Renal cortical epithelial cell (primary cell): ENCODE measurements at places on chromosomes 16 and 17. TPM values are rescaled to one million over a fixed set of nuclear protein-coding genes. Genes with fewer than 3 reads are reported as not detected.

Gene CORO1A
- total RNA-seq: 0.85 and 8.3 TPM in 2 replicates

DNA sequence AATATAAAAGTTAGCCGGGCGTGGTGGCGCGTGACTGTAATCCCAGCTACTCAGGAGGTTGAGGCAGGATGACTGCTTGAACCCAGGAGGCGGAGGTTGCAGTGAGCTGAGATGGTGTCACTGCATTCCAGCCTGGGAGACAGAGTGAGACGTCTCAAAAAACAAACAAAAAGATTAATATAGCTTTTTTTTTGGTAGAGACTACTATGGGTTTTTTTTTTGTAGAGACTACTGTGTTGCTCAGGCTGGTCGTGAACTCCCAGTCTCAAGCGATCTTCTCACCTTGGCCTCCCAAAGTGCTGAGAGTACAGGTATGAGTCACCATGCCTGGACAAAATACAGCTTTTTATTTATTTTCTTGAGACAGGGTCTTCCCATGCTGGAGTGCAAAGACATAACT lies 20.2 kb downstream of the ZNRF1 start:
- DNase-seq: no peak

GRCh38 chr17:73546770-73547536 lies 97.3 kb downstream of the SDK2 start:
- DNase-seq: no peak

DNA sequence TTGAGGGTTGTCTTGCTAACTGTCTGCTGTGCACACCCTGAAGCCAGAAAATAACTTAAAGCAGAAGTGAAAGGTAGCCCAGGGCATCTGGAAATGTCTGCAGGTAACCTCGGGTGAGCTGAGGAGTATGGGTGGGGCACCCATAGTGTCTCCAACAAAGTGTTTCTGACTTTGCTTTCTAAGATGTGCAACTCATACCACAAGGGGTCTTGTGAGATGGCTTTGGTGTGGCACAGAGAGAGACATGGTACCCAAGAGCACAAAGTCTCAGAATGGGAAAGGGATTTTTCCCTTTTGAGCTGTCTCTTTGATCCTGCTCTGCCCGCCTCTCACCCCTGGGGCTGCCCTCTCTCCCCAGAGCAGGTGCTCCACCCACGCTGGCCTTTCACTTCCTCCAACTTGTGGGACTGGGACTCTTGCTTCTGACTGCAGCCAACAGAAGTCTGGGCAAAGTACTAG lies 6.9 kb downstream of the CHD9 start:
- DNase-seq: no peak

- no peak for DNase-seq
Observed at GRCh38 chr16:1759511-1759910, 11.8 kb downstream of the NME3 start.

Gene CACNG3
- total RNA-seq: not detected in 2 replicates

DNA sequence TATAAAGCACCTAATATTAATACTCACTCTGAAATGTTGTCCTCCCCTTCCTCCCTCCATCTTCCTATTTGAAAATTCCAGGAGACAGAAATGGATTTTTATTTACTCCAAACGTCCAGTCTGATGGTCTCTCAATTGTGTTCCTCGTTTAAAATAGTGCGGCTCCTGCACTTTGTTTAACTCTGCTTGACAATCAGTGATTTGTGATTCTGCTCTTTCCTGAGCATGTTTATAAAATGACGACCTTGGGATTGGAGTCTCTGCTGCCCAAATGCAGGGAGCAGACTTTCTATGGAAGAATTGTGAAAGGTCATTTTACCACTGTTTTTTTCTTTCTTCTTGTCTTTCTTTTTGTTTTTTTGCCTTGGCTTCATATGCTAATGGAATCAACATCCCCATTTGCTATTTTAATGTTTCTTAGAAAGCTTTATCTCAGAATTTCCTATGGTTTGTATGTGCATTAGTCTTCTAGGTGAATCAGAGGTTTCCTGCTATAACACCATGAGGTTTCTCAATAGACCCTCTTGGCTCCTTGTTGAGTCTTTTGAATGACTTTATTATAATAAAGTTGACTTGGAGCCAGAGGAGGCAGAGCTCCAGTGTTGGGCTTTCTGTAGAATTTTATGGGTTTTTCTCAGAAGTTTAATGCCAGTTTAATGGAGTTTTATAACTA lies 376.5 kb downstream of the CDH11 start:
- DNase-seq: no peak

- DNase-seq: no peak
Observed at GRCh38 chr17:40095944-40096791, 4.2 kb downstream of the NR1D1 start.

DNA sequence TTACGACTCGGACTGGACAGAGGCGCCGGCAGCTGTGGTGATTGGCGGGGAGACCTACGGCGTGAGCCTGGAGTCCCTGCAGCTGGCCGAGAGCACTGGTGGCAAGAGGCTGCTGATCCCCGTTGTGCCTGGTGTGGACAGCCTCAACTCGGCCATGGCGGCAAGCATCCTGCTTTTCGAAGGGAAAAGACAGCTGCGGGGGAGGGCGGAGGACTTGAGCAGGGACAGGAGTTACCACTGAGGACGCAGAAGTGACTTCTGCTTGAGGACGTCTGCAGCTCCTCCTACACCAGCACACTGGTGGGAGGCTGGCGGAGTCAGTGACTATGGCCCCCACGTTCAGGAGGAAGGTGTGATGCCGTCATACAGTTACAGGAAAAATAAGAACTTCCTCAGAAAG lies 9.7 kb downstream of the MRM3 start:
- no peak for DNase-seq

- DNase-seq: no peak
Observed at GRCh38 chr16:3643095-3643730, 11.3 kb upstream of the DNASE1 start.

DNA sequence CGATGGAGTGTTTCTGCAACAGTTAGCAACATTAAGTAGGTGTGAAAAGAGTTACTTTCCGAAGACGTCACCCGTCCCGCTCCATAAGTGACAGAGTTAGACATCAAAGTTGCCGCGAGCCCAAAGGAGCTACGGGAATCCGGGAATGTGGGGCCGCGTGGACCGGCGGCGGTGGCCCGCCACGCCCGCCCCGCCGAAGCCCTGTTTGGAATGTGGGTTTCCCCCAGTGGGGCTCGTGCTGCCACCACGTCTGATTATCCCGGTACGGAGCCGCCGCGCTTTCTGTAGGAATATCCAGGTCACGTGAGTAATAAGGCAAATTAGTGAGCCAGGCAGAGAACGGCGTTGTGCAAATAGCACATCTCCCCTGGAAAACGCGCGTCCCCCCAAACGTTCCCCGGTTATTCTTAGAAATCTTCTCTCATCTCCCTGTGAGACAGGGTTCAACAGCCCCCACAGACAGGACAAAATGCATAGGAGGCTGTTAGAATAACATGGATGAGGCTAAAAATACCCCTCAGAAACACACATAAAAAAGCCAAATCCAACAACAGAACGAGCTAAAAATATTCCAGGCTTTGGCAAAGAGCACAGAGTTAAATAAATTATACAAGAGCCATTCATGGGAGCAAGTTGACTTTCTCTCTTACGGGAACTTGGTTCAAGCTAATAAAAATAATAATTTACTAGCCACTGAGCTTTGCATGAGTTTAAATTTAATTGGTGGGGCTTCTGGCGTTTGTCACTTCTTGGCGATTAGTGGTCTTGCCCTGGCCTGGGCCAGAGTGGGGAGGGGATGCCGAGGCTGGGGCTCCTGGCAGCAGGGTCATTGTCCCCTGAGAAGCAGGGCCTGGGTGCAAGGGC lies 8.6 kb downstream of the BAHCC1 start:
- peak; percentile 49 for DNase-seq

DNA sequence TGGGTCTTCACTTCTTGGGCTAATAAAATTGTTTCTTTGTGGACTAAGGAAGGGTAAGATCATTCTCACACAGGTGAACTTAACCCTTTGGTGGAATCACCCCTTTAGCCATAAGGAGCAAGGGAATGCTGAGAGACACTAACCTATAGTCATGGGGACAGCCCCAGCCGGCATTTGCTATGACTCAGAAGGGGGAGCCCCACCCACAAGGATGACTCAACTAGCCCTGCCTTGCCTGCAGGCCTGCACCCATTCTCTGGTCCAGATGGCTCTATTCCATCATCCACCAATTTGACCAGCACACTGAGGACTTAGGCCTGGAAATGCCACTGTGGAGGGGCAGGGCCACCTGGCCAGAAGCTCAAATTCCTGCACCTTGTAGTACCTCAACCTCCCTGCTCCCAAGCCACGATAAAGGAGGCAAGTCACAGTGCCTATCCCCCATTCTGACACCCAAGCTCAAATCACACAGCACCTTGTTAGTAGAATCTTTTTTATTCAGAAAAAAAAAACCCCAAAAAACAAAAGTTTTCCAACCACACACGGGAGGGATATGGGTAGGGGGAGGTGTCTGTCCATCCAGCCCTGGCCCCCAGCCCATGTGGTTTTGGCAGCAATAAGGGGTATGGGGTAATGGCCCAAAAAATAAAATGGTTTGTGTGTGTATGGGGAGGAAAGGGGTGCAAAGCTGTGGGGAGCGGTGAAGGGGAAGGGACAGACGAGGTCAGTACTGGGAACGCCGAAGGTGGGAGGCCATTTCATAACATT lies 3.0 kb downstream of the PFN1 start:
- peak; percentile 79 for DNase-seq

DNA sequence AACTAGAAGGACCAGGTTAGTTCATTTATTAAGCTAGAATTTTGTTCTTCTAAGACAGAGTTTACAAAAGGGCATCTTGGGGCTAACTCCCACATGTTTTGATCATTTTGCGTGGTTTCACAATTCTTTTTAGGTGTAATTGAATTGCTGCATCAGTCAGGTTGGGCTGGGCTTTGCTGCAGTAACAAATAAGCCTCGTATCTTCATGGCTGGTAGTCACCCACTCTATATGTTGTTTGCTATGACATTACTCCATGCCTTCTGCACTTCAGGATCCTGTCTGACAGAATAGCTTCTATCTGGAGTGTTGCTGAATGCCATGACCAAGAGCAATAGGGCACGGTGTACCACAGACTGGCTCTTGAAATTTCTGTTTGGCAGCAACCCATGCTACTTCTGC lies 10.6 kb upstream of the IRX3 start:
- DNase-seq: no peak

- DNase-seq: no peak
Observed at GRCh38 chr16:77539421-77540034, 104.7 kb upstream of the ADAMTS18 start.

DNA sequence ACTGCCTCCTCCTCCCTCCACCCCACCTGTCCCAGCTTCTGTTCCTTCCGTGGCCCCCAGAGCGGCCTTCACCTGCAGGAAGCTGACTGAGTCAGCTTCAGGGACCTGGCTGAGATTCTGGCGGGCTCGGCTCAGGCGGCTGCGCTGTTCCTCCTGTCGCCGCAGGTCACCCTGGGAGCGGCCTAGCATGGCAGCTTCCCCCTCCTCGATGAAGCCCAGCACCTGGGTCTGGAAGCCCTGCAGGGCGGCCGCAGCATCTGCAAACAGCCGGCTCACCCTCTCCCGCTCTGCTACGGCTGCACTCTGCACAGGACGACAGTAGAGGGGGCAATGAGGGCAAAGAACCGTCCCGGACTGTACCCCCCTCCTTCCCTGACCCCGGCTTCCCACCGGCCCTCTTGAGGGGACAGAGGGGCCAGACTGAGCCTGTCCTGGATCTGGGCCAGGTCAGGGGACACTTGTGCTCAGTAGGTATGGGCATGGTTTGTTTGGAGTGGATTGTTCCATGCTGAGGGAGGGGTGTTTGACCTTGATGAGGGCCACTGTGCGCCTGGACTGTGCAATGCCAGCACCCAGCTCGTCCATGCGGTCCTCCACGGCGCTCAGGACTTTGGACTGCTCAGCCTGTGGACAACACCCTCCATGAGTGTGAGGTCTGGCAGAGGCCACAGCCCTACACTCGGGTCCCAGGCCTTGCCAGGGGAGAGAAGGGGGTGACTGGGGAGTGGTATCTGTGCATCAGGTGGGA lies 2.0 kb downstream of the TRIM47 start:
- peak; percentile 28 for DNase-seq
